Activated naive CD4-positive, alpha-beta T cell treated with anti-CD3 and anti-CD28 coated beads for 36 hours (primary cell): ENCODE measurements at places on chromosomes 2 and 18.

GRCh38 chr2:65316072-65316471, 88.4 kb downstream of the ACTR2 start:
- no peak for DNase-seq

- DNase-seq, result peak; percentile 63
These were observed 48.5 kb upstream of the PROKR1 start for GRCh38 chr2:68594674-68595492.

DNA sequence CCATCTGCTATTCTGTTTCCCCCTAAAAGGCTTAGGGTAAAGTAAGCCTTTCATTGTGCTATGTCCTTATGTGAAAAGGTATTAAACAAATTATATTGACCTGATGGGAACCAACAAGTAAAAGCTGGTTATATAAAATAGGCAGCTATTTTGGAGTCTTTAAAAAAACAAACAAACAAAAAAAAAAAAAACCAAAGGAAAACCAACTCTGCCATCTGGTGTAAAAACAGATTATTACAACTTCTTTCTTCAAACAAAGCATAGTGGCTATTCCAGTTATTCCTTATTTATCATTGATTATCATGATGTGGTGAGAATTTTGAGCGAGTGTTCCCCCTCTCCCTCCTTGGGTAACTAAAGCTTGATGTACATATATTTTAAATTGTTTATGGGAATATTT, 122.3 kb upstream of the FHL2 start:
- DNase-seq, result no peak

- DNase-seq, result peak; percentile 50
These were observed 868 bp downstream of the HSBP1L1 start for GRCh38 chr18:79965119-79965902.

DNA sequence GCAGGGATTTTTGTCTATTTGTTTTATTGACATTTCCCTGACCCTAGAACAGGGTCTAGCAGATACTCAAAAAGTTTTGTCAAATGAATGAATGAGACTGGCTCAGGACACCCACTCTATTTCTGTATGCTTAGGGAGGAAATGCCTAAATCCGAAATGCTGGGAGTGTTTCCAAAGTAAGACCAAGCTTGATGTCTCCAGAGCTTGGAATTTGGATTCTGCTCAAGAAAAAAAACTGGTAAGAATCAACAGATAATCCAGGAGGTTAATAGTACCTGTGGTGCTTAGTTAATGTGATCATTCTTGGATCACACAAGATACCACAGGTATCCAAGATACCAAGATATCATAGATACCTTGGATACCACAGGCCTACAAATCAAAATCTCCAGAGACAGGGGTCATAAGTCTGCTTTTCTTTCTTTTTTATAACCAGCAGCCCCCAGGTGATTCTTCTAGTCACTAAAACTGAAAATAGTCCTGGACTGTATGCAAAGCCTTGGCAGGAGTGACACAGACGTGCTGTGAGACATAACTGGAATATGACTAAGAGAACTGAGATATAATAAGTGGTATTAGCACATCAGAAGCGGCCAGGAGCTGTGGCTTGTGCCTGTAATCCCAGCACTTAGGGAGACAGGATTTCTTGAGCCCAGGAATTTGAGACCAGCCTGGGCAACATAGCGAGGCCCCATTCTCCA, 39.9 kb upstream of the SP3 start:
- DNase-seq, result peak; percentile 43

DNA sequence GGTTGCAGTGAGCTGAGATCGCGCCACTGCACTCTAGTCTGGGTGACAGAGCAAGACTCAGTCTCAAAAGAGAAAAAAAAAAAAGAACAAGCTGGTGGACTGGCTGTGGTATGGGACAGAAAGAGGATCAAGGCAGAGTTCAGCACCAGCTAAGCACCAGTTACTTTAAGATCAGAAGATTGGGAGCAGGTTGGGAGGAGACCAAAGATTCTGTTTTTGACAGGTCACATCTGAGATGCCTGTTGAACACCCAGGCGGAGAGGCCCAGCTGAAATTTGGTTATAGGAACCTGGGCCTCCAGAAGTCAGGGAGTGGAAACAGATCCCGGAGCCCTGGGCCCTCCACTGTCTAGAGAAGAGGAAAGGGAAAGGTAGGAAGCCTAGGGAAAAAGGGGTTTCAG, 53.2 kb upstream of the POMC start:
- DNase-seq, result no peak

DNA sequence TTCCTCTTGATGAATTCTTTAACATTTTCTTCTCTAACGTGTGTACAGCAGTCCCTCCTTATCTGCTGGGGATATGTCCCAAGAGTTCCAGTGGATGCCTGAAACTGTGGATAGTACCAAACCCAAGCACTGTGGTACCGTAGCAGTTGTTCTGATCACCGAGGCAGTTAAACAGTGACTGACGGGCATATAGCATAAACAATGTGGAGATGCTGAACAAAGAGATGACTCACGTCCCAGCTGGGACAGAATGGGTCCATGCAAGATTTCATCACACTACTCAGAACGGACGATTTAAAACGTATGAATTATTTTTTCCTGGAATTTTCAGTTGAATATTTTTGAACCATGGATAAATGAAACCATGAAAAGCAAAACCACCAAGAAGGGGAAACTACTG, 54.5 kb upstream of the SPAG16 start:
- no peak for DNase-seq

DNA sequence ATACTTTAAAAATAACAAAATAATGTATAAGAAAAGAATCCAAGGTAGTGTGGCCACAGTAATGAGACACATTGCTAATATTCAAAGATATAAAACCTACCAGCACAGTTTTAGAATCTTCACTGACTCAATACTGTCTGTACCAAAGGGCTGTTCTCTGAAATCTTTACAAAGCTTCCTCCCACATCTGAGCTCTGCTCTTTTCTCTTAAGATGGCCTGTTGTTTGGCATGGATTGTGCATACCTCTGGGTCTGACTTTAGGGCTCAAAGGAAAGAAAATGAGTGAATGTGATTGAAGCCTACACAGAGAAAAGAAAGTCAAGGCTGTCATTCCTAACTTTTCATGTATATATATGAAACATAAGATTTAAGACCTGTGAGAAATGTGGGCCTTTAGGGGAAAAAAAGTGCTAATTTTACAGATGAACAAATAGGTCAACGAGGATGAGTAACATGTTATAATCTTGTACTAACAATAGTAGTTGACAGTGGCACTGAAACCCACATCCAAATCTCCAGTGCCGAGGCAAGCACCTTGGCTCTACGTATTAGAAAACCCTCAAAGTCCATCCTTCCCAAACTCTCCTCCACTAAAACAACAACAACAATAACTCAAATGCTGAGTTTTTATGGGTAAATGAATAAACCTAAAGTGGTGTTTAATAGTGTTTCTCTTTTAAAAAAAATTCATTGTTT, 114.2 kb downstream of the ZNF521 start:
- no peak for DNase-seq
